ENCODE measurements at places on chromosomes 2 and 18.

GRCh38 chr2:60424233-60424632, 129.2 kb downstream of the BCL11A start:
- no peak for DNase-seq

DNA sequence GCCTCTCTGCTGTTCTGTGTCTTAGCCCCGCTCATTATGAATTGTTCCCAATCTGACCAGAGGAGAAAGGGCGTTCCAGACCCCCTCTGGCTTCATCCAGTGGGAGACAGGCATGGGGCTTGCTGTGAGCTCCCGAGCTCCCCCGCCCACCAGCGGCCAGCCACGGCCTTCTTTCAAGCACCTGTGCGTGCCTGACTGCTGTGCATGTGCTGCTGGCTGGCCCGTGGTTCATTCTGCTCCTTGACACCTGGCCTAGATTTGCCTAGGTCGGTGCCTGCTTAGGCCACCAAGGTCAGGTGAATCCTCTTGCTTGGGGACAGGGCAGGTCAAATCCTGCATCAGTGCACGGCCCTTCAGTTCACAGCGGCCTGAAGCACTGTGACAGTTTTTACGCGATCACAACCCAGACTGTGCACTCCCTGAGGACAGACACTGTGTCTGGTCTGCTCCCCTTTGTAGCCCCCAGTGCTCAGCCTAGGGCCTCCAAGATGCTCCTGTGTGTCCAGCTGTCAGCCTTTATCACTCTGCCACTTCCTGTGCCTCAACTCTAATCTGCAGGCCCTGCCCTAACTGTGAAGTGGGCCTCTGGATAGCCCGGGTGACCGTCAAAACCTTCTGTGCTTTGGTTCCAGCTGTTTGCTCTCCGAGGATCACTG, 3.6 kb upstream of the LPIN1 start:
- DNase-seq: no peak

- DNase-seq: no peak
Observed at GRCh38 chr2:20576598-20577115, 74.2 kb downstream of the HS1BP3 start.

DNA sequence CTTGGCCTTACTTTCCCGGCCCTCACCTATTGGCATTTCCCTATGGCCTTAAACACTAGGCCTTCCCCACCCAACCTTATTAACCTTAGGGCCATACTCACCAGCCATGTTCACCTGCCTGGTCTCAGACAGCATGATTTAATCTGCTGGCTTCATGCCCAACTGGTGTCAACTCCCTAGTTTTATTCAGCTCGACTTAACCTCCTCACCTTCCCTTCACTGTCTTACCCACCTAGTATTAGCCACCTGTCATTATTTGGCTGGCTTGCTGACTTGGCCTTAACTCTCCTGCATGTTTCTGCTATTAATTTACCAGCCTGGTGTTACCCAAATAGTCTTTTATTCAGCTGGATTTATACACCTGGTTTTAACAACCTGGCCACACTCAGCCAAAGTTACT, 136.0 kb upstream of the ZSWIM2 start:
- DNase-seq: no peak

DNA sequence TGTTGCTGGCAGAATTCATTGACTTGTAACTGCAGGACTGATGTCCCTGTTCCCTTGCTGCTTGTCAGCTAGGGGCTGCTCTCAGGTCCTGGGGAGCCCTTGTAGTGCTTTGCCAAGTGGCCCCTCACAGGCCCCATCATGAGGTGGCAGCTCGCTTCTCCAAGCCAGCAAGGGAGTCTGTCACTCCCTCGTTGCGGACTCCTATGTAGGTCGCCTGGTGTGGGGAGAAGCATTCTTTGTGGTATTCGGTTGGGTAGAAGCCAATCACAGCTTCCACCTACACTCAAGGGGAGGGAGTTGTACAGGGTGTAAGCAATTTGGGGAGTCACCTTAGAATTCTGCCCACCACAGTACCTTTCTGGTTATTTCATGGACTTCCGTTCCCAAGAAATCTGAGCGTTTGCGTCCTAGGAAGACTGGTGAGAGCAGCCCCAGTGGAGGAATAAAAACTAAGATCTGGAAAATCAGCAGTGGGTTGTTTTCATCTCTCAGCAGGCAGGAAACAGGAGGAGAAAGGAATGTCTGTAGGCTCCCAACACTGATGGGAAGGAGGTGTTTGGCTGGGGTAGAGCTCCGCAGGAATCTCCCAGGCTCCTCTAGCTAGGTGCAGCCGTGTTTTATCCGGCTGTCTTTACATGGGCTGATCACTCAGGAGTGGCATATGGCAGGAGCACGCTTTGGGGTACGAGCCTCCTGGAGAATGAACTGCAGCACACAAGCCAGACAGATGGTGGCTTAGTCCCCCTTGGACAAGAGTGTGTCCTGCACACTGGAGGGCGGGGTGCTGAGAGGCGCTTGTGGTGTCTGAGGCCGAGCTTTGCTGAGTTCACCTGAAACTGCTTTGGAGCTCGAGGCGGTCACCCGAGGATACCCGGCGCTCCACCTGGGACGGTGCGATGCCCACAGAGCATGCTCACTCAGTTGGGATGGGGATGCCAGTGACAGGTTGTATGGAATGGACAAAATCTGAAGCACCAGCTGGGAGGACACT, 58.3 kb downstream of the LDLRAD4 start:
- peak; percentile 7 for DNase-seq

DNA sequence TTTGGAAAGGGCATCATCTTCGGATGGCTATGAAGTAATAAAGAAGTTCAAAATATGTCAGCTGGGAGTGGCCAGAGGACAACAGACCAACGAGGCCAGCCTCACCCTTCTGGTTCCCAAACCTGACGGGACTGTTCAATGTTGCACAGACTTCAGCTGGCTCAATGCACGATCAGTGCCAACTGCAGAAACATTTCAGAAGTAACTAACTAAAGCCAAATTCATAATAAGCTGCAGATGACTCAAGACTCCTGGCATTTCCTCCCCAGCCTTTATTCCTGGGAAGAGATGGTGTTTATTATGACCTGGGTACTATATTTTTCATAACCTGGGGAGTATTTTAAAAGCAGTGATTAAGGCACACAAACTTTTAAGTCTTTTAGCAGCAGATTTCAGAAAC, 3.8 kb upstream of the ATP6V1C2 start:
- no peak for DNase-seq

GRCh38 chr2:190407662-190408537, at the start of gene MFSD6:
TSS of gene MFSD6 (plus strand) at chr2:190408355. CDS start at chr2:190436030, 27,675 bp downstream.
- DNase-seq: no peak

- no peak for DNase-seq
Observed at GRCh38 chr2:14677039-14677438, 44.5 kb downstream of the LRATD1 start.

- DNase-seq: no peak
Observed at GRCh38 chr18:845152-845819, 33.2 kb upstream of the YES1 start.

GRCh38 chr2:20623241-20623640, 27.7 kb downstream of the HS1BP3 start:
- no peak for DNase-seq

DNA sequence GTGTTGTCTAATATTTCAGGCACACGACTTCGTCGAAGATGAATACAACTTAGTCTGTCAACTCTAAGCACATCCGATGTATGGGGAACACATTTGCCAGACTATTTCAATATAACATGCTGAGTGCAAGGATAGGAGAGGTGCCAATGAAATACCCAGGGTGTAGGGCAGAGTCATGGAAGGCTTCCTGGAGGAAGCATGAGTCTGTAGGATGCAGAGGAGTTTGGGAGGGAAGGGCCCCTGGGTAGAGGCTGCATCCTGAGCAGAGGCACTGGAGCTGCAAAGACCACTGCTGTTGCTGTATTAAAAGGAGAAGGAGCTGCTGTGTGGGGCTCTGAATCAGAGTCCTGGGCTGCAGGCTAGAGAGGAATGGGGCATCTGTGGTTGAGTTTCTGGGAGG, 89.9 kb downstream of the ASAP2 start:
- no peak for DNase-seq

Measured in cortex of kidney (tissue), 1 donor.